ENCODE measurements at places on chromosomes 16 and 17.

DNA sequence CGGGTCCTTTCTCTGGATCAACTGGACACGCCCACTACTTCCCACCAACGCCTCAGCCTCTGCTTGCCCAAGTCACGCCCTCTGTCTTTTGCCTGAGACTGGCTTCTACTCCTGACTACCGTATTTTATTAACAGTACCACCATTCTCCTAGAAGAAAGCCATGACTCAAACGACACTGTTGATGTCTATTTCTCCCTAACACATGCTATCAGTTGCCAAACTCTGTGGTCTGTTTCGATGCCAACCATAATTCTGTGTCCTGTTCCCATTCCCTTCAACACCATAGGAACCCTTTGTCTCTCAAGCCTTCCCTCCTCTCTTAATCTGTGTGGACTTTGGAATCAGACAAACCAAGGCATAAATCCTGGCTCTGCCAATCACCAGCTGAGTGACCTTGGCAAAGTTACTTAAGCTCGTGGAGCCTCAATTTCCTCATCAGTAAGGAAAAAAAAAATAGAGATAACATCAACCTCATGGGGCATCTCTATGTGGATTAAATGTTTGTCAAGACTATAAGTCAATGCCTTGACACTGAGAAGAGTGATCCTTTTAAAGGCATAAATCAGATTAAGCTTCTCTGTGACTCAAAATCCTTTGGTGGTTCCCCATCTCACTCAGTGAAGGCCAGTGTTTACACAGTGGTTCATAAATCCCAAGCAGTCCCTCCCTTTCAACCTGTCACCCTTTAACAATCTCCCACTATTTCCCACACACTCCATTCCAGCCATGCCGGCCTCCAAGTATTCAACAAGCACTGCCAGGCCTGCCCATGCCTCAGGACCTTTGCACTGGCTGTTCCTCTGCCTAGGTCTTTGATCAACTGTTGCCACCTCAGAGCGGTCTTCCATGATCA lies 45.6 kb downstream of the ERN1 start:
- DNase-seq: no peak

DNA sequence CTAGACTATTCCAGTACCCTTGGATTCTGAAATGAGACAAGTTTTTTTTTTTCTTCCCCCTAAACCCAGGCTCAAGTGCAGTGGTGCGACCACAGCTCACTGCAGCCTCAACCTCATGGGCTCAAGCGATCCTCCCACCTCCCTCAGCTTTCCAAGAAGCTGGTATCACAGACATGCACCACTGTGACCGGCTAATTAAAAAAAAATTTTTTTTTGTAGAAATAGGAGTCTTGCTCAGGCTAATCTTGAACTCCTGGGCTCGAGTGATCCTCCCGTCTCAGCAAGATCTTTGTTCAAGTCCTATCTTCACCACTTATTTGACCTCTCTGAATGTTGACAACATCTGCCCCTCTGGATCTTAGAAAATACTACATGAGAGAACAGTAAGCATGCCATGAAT lies 26.6 kb upstream of the CORO6 start:
- no peak for DNase-seq

GRCh38 chr17:64707050-64707591 lies 45.0 kb upstream of the SMURF2 start:
- DNase-seq: no peak

GRCh38 chr17:40072040-40072734 lies 9.4 kb downstream of the THRA start:
- DNase-seq: no peak

DNA sequence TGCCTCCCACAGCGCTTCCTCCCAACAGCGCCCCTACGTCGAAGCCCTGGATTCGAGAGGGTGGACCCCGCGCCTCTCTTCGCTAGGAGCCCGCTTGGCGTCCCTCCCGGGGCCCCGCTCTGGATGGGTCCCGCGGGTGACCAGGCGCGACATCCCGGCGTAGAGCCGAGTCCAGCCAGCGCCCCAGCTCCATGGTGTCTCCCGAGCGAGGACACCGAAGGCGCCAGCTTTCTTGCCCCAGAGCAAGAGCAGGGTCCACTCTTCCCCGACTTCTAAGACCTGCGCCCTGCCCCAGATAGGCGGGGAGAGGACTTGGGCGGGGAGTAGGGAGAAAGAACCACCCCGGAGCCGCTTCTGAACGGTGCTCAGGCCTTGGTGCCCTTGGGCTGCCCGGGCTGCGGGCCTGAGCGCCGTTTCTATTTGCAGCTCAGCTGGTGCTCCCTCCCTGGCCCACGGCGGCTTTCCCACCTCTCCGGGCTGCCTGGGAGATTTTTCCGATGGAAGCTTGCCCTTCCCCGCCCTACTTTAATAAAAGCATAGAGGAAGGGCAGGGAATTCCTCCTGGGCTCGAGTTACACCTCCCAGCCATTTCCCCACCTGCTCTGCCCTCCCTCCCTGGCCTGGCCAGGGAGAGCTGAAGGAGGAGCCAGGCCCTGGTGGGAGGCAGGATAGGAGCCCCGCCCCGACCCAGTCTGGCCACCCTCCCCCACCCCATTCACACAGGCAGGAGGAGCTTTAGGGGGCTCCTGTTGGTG lies 1.8 kb downstream of the MMP15 start:
- no peak for DNase-seq

All from activated naive CD4-positive, alpha-beta T cell treated with anti-CD3 and anti-CD28 coated beads, Interleukin-2, amount 10 ng/mL, durations not matched to agents 7 days and 5 days (primary cell).